ENCODE measurements at places on chromosomes 12 and 14.

GRCh38 chr12:56658921-56659320 is 13.1 kb upstream of the ATP5F1B start:
- H3K4me3 ChIP-seq = no peak overlapping the region
- H3K27me3 ChIP-seq = no peaks in the 10 kb centered on the region
- H3K36me3 ChIP-seq = peaks cover 20% of the 10 kb centered on the region
- no peak for DNase-seq
- H3K4me1 ChIP-seq = no peaks in the 10 kb centered on the region

- H3K27me3 ChIP-seq = no peaks in the 10 kb centered on the region
- no peak overlapping the region for H3K27ac ChIP-seq
- H3K4me1 ChIP-seq = no peaks in the 10 kb centered on the region
- no peak for DNase-seq
These were observed 15.4 kb upstream of the SELPLG start for GRCh38 chr12:108649126-108649525.

DNA sequence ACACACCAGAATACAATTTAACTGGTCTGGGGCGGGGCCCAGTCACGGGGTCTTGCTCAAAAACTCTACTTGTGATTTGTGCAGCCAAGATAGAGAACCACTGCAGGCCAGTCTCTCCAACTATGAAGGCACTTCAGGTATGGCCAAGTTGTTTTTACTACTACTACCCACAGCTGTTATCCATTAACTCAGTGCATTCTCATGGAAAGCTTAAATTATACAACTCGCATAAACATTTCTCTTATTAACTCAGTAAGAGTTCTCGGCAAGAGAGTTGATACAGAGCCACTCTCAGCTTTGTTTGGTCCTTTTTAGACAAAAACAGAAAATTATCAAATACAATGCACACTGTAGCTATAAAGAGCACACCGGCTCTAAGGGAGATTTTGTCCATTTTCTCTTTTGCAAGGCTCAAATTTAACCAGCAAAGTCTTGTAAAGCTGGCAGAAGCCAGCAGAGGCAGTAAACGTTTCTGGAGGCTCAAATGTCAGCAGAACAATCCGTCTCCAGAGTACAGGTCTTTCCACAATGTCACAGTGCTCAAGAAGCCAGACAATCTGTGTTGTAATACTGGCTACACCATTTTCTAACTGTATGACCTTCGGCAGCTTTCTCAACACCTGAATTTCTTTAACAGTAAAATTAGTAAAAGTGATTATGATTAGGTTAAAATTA is 85.9 kb downstream of the PTGER2 start:
- H3K4me3 ChIP-seq = no peak overlapping the region
- no peak for DNase-seq
- peaks cover 10% of the 10 kb centered on the region for H3K4me1 ChIP-seq
- H3K27me3 ChIP-seq = no peaks in the 10 kb centered on the region
- no peaks in the 10 kb centered on the region for H3K36me3 ChIP-seq

DNA sequence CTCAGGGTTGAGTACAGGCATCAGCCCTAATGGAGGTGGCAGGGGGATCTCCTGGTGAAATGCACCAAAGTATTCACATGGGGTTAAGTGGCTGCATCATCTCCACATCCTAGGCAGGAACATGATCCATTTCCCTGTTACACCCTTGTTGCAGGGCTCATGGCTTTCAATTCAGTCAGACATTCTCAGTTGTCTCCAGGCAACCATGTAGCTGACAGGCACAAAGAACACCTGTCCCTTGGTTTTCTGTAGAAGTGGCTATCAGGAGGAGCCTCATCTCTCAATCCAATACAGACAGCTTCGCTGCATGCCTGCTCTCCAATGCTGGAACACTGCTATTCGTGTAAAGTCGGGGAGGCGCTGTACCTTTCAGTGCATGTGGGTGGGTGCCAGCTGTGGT is 299.0 kb upstream of the FOXG1 start:
- H3K36me3 ChIP-seq = no peaks in the 10 kb centered on the region
- no peaks in the 10 kb centered on the region for H3K4me1 ChIP-seq
- H3K4me3 ChIP-seq = no peak overlapping the region
- no peak overlapping the region for H3K27ac ChIP-seq
- peaks cover 2% of the 10 kb centered on the region for H3K27me3 ChIP-seq

DNA sequence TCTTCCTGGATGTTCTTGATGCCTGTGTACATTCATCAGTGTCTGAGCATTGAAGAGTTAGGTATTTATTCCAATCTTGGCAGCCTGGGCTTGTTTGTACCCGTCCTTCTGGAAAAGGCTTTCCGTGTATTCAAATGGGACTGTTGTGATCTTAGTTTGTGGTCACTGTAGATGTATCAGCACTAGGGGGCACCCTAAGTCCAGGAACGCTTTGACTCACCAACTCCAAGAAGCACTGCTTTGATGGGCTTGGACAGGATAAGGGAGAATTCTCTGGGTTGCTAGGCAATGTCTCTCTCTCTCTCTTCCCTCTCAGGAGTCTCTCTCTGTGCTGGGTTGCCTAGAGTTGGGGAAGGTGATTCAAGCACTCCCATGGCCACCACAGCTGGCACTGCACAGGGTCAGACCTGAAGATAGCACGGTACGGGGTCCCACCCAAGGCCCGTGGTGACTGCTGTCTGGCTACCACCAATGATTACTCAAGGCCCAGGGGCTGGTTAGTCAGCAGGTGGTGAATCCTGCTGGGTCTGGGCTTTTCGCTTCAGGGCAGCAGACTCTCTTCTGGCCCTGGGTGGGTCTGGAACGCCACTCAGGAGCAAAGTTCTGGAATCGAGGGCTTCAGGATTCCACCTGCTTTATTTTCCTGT is 211.1 kb upstream of the RGS6 start:
- H3K27me3 ChIP-seq = no peaks in the 10 kb centered on the region
- peaks cover 55% of the 10 kb centered on the region for H3K36me3 ChIP-seq
- DNase-seq = peak; percentile 89
- H3K4me1 ChIP-seq = peaks cover 3% of the 10 kb centered on the region
- H3K4me3 ChIP-seq = no peak overlapping the region

DNA sequence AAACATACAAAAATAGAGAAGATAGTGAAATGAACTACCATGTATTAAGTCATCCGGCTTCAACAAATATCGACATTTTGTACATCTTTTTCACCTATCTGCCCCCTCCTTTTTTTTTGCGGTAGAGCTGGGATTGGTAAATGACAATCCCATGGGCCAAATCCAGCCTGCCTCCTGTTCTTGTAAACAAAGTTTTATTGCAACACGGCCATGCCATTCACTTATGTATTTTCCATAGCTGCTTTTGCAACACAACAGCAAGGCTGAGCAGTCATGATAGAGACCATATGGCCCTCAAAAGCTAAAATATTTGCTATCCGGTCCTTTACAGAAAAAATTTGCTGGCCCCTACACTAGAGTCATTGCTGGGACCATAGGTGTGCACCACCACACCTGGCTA is 58.1 kb upstream of the PLEKHG3 start:
- H3K4me3 ChIP-seq = peak overlapping the region; percentile 44
- DNase-seq = no peak
- no peaks in the 10 kb centered on the region for H3K36me3 ChIP-seq
- no peaks in the 10 kb centered on the region for H3K27me3 ChIP-seq

DNA sequence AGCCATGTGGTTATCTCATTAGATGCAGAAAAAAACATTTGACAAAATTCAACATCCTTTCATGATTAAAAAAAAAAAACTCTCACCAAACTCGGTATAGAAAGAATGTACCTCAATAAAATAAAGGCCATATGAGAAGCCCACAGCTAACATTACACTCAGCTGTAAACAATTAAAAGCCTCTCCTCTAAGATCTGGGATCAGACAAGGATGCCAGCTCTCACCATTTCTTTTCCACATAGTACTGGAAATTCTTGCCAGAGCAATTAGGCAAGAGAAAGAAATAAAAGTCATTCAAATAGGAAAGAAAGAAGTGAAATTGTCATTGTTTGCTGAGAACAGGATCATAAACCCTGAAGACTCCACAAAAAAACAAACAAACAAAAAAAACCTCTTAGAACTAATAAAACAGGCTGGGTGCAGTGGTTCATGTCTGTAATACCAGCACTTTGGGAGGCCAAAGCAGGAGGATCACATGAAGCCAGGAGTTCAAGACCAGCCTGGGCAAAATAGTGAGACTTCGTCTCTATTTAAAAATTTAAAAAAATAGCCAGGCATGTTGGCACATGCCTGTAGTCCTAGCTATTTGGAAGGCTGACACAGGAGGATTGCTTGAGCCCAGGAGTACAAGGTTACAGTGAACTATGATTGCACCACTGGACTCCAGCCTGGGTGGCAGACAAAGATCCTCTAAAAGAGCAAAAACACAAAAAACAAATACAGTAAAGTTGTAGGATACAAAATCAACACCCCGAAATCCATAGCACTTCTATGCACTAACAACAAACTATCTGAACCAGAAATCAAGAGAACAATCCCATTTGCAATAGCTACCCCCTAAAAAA is 114.4 kb downstream of the FOXA1 start:
- DNase-seq = no peak
- no peaks in the 10 kb centered on the region for H3K36me3 ChIP-seq
- H3K27ac ChIP-seq = no peak overlapping the region
- H3K4me1 ChIP-seq = no peaks in the 10 kb centered on the region

DNA sequence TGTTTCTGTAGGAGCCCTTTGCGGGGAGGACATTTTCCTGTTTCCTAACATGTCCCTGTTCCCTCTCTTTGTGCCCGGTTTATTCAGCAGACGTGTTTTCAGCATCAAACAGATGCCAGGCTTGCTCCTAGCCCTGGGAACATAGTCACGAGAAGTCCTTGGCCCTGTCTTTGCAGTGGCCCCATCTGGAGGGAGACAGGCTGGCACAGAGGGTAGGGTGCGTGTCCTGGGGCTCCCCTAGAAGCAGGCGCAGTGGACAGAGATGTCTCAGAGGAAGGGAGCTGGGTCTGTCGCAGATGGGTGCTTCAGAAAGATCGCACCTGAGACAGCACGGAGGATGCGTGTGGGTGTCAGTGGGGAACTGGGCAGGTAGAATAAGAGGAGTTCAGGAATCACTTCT is 75.0 kb upstream of the DYNC1H1 start:
- H3K27me3 ChIP-seq = no peaks in the 10 kb centered on the region
- H3K27ac ChIP-seq = no peak overlapping the region
- DNase-seq = peak; percentile 27
- no peak overlapping the region for H3K4me3 ChIP-seq
- H3K4me1 ChIP-seq = no peaks in the 10 kb centered on the region
- peaks cover 61% of the 10 kb centered on the region for H3K36me3 ChIP-seq

- H3K27ac ChIP-seq = no peak overlapping the region
- no peak for DNase-seq
- peaks cover 10% of the 10 kb centered on the region for H3K27me3 ChIP-seq
- H3K4me1 ChIP-seq = no peaks in the 10 kb centered on the region
- no peaks in the 10 kb centered on the region for H3K36me3 ChIP-seq
- no peak overlapping the region for H3K4me3 ChIP-seq
These were observed 98.2 kb upstream of the GSC start for GRCh38 chr14:94867946-94868771.

GRCh38 chr12:2930865-2931264 is 28.3 kb upstream of the TEAD4 start:
- no peak for DNase-seq
- H3K4me1 ChIP-seq = no peaks in the 10 kb centered on the region

DNA sequence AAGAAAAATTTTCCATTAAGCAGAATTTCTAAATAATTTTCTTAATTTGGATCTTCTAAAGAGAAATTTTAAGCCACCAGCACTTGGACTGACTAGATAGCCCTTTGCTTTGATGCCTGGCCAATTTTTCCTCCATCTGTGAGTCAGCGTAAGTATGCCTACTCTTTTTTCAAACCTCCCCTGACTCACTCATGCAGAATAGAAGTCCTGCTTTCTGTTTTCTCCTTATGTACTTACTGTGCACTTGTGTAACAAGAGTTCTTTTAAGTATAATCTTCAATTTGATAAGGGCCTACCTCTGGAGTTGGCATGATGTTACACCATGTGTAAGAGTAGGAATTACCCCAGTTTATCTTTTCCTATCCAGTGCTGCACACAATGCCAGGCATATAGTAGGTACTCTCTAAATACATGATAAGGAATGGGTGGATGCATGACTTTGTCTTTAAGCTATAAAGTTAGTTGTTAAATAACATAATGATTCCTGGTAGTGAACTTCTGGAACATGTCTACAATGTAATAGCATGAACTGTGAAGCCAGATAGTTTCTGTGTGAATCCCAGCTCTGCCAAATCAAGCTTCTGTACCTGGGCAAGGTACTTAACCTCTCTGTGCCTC is 329.6 kb downstream of the TMTC2 start:
- no peak overlapping the region for H3K4me3 ChIP-seq
- H3K4me1 ChIP-seq = no peaks in the 10 kb centered on the region
- H3K27me3 ChIP-seq = no peaks in the 10 kb centered on the region
- H3K36me3 ChIP-seq = no peaks in the 10 kb centered on the region
- DNase-seq = no peak

DNA sequence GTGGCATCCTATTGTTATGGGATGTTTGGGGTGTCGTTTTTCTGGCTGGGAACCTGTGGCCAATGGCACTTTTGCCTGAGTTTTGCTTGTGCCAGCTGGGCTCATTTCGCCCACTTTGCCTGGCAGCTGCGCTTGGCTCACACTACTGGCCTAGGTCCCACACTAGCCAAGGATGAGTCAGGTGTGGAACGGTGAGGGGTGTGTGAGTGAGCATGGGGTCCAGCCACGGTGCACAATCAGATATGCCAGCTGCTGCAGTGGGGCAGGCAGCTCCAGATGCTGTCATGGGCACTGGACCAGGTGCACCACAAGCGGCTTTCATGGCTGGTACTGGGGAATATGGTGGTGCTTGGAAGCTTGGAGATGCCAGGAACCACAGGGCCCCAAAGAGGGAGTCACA is 21.5 kb downstream of the TRHDE start:
- no peaks in the 10 kb centered on the region for H3K4me1 ChIP-seq
- H3K36me3 ChIP-seq = no peaks in the 10 kb centered on the region
- no peak overlapping the region for H3K27ac ChIP-seq
- DNase-seq = no peak
- H3K4me3 ChIP-seq = no peak overlapping the region
- no peaks in the 10 kb centered on the region for H3K27me3 ChIP-seq

DNA sequence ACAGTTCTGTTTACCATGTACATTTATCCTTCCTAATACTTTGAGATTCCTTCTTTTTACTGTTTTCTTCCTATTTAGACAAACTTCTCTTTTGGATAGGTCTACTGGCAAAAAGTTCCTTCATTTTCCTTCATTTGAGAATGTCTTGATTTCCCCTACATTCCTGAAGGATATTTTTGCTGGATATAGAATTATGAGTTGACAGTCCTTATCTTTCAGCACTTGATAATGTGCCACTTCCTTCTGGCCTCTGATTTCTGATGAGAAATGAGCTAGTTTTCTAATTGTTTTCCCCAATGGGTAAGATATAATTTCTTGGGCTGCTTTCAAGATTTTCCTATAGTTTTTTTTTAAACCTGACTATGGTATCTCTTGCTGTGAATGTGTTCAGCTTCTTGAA is 75.6 kb downstream of the CEP83 start:
- no peak for DNase-seq
- H3K4me1 ChIP-seq = no peaks in the 10 kb centered on the region
- H3K36me3 ChIP-seq = peaks cover 26% of the 10 kb centered on the region
- no peaks in the 10 kb centered on the region for H3K27me3 ChIP-seq
- no peak overlapping the region for H3K4me3 ChIP-seq
- H3K27ac ChIP-seq = no peak overlapping the region

GRCh38 chr14:69487771-69488170 is 3.2 kb downstream of the PLEKHD1 start:
- H3K36me3 ChIP-seq = no peaks in the 10 kb centered on the region
- H3K27ac ChIP-seq = no peak overlapping the region
- peaks cover 45% of the 10 kb centered on the region for H3K27me3 ChIP-seq
- no peak for DNase-seq
- peaks cover 8% of the 10 kb centered on the region for H3K4me1 ChIP-seq

GRCh38 chr14:97107760-97108159 is 310.6 kb downstream of the VRK1 start:
- no peak overlapping the region for H3K27ac ChIP-seq
- no peak for DNase-seq
- no peak overlapping the region for H3K4me3 ChIP-seq
- H3K36me3 ChIP-seq = no peaks in the 10 kb centered on the region

- H3K4me3 ChIP-seq = no peak overlapping the region
- no peaks in the 10 kb centered on the region for H3K36me3 ChIP-seq
- peaks cover 90% of the 10 kb centered on the region for H3K27me3 ChIP-seq
These were observed 7.1 kb upstream of the SMUG1 start for GRCh38 chr12:54195737-54196347.
